Right kidney (tissue), 9 donors: ENCODE measurements at places on chromosomes 6 and 20.

DNA sequence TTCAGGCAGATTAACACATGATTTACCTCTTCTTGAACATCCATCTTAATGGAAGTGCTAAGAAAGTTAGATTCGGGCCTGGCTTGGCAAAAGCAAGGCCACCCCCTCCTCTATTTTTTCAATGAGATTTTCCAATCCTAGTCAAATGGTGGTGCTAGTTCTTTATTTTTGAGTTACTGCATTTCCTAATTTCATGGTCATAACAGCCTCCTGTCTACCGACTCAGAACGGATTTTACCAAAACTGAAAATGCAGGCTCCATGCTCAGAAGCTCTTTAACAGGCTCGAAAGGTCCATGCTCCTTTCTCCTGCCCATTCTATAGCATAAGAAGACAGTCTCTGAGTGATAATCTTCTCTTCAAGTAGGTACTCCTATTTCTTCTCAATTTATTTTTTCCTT is 117.2 kb upstream of the ESR1 start:
- no peak for DNase-seq

DNA sequence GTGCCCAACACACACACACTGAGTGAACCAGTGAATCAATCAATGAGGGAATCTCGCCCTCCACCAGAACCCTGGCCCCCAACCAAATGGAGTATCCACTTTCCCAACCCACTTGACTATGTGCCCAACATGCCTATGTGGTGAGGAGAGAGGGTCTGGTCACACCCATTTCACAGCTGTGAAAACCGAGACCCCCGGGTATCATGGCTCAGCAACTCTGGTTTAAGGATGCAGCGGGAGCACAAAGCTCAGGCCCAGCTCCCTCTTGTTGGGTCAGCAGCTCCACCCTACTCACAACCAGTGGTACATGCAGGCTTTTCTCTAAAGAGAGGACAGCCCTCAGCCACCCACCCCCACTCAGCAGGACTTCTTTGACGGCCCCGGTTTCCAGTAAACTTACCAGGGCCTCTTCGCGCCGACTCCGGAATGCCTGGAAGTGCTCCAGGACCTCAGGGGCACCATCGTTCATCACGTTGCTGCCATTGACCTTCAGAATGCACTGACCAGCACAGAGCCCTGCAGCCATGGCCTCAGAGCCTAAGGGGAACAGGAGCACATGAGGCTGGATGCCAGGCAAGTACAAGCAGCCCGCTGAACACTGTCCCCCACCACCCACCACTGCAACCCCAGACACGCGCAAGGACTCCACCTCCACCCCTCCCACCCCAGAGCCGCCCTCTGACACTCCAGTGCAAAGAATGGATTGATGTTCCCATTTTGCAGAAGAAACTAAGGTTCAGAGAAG is 174.7 kb downstream of the PREX1 start:
- DNase-seq, result no peak

DNA sequence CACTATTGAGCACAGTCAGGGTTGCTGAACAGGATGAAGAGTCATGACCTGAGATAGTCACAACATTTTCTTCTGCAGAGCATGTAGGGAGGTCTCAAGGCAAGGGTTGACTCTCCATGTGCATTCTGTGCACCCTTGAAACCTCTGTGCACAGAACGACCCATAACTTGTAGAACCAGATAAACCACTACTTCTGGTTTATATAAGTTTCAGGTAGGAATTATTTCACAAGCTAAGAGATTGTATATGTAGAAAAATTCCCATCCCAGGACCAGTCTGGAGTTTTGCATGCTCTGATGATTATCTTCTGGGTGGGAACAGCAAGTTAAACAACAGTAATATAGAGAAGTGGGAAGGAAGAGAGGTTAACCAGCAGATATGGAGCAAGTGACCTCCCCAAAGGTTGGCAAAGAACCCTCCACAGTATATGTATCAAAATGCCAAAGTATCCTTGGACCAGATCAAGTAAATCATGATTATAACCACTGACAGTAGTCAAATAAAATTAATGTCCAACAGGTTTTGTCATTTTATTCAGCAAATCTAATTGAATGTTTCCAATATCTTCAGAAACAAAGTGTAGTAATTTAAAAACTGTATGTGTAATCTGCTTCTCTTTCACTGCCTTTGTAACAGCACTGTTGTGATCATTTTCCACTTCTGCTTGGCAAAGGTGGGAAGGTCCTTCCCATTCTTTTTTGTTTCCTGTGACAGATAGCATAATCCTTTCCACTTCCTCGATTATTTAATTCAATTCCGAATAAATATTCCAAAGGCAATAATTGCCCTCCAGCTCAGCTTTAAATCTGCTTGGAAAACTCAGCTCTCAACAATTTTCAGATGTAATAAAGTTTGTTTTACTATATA is 104.4 kb downstream of the SYNE1 start:
- DNase-seq, result no peak

GRCh38 chr20:373171-373890 is 7.2 kb upstream of the TRIB3 start:
- DNase-seq, result no peak

DNA sequence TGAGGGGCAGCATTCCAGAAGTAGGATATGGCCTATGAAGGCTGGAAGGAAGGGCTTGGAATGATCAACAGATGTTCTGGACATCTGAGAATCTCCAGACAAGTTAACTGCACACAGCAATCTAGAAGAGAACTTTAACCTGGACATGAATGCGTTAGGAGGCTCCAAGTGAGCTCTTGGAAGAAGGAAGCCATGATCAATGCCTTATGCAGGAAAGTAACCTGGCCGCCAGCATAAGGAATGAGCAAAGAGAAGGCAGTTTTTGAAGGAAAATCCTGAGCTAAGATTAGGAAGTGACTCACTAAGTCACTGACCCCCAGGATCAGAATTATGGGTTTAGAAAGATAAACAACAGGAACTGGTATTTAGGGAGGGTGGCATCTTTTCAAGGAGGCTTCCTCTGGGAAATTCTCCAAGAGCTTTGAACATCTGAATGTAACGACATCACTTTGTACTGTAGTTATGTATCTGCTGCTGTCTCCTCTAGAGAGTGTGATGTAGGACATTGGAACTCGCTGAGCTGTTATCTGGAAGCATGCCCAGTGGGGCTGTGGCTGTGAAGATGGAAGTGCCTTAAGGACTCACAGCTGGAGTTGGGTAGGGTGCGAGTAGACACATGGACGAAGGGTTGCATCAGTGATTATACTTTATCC is 236.8 kb downstream of the PACRG start:
- no peak for DNase-seq

DNA sequence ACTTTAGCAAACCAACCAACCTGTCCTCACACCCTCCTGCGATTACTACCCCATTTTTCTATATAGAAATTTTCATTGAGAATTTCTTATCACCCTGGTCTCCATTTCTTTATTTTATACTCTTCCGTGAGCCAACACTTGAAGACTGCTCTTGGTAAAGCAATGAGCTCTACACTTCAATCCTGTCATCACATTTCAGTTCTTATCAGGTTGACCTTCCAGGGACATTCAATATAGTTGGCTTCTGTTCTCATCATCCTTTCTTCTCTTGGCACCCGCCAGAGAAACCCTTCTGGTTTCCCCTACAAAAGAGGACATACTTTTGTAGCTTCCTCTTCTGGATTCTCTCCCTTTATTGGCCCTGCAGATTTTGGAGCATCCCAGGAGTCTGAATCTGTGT is 279.3 kb downstream of the PRKN start:
- DNase-seq, result no peak

- no peak for DNase-seq
Measured at GRCh38 chr6:129364037-129364436, 345.9 kb downstream of the ARHGAP18 start.
